Psoas muscle (tissue), 8 donors: ENCODE measurements at places on chromosomes 4 and X. TPM values are rescaled to one million over a fixed set of nuclear protein-coding genes. Genes with fewer than 3 reads are reported as not detected.

- no peak for DNase-seq
Measured at GRCh38 chr4:178937130-178937529, 1494.9 kb upstream of the AGA start.

DNA sequence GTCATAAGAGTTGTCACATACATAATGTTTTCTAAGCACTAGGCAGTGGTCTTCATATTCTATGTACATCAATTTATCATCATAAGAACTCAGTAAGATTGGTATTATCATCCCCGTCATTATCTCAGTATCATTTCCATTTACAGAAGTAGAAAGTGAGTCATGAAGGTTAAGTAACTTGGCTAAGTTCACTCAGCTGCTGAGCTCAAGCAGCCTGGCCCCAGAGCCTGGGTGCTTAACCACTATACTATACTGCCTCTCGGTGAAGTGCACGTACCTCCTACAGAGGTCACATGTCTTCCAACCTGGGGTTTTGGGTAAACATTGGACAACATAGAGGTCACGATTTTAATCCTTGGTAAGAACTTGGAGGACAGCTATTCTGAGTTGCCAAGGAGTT lies 161.5 kb upstream of the GATB start:
- no peak for DNase-seq

The KIT gene
- 0.19 TPM for polyA plus RNA-seq

The BANK1 gene
- 0.17 TPM for polyA plus RNA-seq

The LDB2 gene
- 9.0 TPM for polyA plus RNA-seq
